ENCODE measurements at places on chromosomes 16 and 17.

GRCh38 chr17:22694362-22695227, 1002.3 kb downstream of the KCNJ18 start:
- no peaks in the 10 kb centered on the region for H3K27me3 ChIP-seq
- no peak overlapping the region for H3K4me3 ChIP-seq
- H3K36me3 ChIP-seq: no peaks in the 10 kb centered on the region
- no peak overlapping the region for H3K27ac ChIP-seq
- no peaks in the 10 kb centered on the region for H3K4me1 ChIP-seq

- H3K4me1 ChIP-seq: no peaks in the 10 kb centered on the region
- no peaks in the 10 kb centered on the region for H3K27me3 ChIP-seq
- DNase-seq: no peak
- H3K27ac ChIP-seq: no peak overlapping the region
Observed at GRCh38 chr16:49490321-49490705, 116.7 kb downstream of the C16orf78 start.

DNA sequence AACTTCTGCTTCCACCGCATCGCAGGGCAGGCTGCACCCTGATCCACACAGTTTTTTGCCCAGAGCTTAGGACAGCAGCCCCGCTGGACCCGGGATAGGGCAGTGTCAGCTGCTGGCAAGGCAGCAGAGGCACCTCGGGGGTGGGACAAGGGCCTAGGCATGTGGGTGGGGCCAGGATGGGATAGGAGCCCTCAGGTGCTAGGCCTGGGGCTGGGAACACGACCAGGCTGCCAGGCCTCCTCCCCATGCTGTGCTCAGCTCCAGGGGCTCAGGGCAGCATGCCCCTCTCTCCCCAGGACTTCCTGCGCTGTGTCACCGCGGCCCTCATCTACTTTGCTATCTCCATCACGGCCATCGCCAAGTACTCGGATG, 4.6 kb downstream of the CMTM3 start:
- peaks cover 9% of the 10 kb centered on the region for H3K4me1 ChIP-seq
- peaks cover 21% of the 10 kb centered on the region for H3K36me3 ChIP-seq
- DNase-seq: no peak
- no peak overlapping the region for H3K4me3 ChIP-seq
- no peaks in the 10 kb centered on the region for H3K27me3 ChIP-seq
- no peak overlapping the region for H3K27ac ChIP-seq

GRCh38 chr17:72139212-72139611, 18.4 kb downstream of the SOX9 start:
- H3K4me3 ChIP-seq: no peak overlapping the region
- DNase-seq: no peak
- H3K27ac ChIP-seq: no peak overlapping the region

DNA sequence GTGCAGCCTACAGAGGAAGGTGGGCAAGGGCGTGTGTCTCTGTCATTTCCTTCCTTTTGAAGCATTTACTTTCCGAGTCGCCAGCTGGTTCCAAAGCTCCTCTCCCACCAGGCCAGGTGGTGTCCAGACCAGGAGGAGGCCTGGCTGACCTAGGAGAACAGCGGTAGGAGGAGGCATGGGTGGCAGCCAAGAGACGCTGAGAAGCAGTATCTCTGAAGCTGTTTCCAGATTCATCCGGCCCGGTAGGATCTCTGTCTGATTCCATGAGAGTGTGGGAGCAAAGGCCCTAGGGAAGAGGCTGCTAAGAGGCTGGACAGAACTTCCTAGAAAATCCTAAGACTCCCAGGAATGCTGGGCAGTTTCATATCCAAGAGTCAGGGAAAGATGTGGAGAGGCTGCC, 20.3 kb downstream of the MEOX1 start:
- DNase-seq: no peak
- H3K27ac ChIP-seq: no peak overlapping the region
- no peak overlapping the region for H3K4me3 ChIP-seq
- H3K4me1 ChIP-seq: no peaks in the 10 kb centered on the region
- H3K36me3 ChIP-seq: no peaks in the 10 kb centered on the region
- H3K27me3 ChIP-seq: no peaks in the 10 kb centered on the region

DNA sequence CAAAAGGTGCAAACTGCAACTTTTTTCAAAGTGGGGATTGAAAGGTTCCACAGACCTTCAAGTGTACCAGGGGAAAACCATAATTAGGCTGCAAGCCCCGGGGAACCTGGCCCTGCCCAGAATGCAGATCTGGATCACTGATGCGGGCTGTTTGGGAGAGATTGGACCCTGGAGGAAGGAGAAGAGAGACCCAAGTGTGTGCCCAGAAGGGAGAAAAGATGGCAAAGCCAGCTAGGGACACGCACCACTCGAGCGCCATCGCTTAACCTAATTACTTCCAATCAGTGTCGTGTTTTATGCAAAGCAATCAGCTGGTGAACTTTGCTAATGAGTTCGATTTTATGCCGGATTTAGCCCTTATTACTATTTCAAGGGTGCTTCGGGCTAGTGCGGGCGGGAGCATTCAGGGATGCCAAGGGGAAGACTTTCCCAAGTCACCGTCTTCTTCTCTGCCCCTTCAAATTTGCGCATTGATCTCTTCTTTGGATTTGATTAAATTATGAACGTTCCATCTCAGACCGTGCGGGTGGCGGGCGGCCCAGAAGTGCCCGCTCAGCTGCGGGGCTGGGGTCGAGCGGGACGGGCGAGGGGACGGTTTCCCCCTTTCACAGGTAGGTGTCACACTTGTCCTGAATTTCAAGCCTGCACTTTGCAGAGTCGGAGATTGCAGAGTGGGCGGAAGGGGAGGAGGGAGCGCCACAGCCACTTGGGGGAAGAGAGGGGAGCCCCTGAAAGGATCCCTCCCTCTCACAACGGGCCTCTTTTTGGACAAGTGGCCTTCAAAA, 4.0 kb downstream of the IRX5 start:
- no peaks in the 10 kb centered on the region for H3K36me3 ChIP-seq
- H3K4me3 ChIP-seq: no peak overlapping the region
- no peak overlapping the region for H3K27ac ChIP-seq
- no peaks in the 10 kb centered on the region for H3K4me1 ChIP-seq

- no peak for DNase-seq
- H3K4me3 ChIP-seq: no peak overlapping the region
Observed at GRCh38 chr17:19460700-19461099, 49.7 kb downstream of the RNF112 start.

DNA sequence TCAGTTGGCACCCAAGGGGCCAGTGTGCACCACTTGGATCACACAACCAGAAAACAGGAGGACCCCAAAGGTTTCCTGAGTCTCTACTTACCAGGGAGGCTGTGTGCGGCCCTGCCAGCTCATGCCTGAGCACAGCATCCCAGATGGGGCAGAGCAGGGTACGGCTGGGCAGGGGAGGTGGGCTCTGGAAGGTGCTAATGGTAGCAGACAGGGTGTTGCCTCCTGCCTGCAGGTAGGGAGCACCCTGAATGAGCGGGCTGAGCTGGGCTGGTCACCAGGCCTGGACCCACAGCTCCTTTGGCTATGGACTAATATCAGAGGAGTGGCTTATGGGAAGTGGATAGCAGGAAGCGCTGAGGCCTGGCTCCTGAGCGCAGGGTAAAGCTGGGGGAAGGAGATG, 14.6 kb downstream of the RECQL5 start:
- peaks cover 5% of the 10 kb centered on the region for H3K4me1 ChIP-seq
- H3K36me3 ChIP-seq: peaks cover 3% of the 10 kb centered on the region
- H3K27me3 ChIP-seq: no peaks in the 10 kb centered on the region
- H3K4me3 ChIP-seq: no peak overlapping the region

DNA sequence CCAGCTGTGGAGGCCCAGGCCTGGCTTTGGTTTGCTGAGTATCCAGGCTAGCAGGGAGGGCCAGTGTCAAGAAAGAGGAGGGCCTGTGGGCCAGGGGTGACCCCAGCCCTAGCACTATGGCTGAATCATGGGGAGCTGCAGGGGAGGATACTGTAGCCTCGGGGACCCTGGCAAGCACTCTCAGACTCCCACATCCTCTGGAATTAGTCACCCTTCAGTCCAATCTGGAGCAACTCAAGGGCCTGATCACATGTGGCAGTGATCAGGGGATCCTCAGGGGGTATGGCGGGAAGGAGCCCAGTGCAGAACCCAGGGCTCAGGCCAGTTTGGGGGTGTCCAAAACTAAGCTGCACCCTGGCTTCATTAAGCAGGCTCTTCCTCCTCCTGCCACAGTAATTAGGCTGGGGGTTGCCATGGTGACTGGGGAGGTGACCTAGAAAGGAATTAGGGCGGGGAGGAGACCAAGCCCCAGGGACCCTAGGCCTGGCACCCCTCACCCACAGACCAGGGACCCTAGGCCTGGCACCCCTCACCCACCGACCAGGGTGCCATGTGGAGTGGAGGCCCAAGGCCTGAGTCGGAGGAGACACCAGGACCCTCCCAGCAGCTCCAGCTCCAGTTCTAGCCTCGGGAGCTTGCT, 5.8 kb downstream of the NLGN2 start:
- no peak overlapping the region for H3K27ac ChIP-seq
- H3K36me3 ChIP-seq: no peaks in the 10 kb centered on the region
- no peaks in the 10 kb centered on the region for H3K27me3 ChIP-seq
- no peaks in the 10 kb centered on the region for H3K4me1 ChIP-seq
- H3K4me3 ChIP-seq: no peak overlapping the region
- no peak for DNase-seq

GRCh38 chr16:8374586-8375231, 215.6 kb downstream of the TMEM114 start:
- H3K4me3 ChIP-seq: no peak overlapping the region
- H3K27ac ChIP-seq: no peak overlapping the region
- no peak for DNase-seq
- no peaks in the 10 kb centered on the region for H3K36me3 ChIP-seq
- H3K27me3 ChIP-seq: no peaks in the 10 kb centered on the region
- no peaks in the 10 kb centered on the region for H3K4me1 ChIP-seq

- no peaks in the 10 kb centered on the region for H3K4me1 ChIP-seq
- H3K36me3 ChIP-seq: no peaks in the 10 kb centered on the region
- H3K27me3 ChIP-seq: no peaks in the 10 kb centered on the region
- H3K4me3 ChIP-seq: no peak overlapping the region
- H3K27ac ChIP-seq: no peak overlapping the region
Observed at GRCh38 chr16:54405478-54405877, 118.9 kb upstream of the IRX3 start.

DNA sequence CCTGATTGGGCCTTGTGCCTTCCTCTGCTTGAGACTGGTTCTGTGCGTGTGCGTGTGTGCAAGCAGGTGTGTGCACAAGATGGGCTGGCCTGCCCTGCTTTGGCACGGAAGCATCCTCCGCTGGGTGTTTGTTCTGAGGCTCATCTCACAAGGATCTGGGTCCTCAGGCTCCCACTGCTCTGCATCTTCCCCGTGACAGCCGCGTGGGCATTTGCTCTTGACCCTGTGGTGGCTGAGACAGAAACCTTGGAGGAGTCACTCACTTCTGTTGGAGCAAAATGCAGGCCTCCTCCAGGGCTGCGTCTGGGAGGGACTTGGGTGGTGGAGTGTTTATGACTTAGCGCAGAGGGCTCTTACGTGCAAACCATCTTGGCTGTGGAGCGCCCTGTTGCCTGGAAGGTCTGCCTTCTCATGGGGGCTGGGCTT, 119.2 kb downstream of the RPTOR start:
- no peak overlapping the region for H3K4me3 ChIP-seq
- H3K27me3 ChIP-seq: no peaks in the 10 kb centered on the region
- no peaks in the 10 kb centered on the region for H3K36me3 ChIP-seq
- peaks cover 11% of the 10 kb centered on the region for H3K4me1 ChIP-seq
- no peak for DNase-seq

DNA sequence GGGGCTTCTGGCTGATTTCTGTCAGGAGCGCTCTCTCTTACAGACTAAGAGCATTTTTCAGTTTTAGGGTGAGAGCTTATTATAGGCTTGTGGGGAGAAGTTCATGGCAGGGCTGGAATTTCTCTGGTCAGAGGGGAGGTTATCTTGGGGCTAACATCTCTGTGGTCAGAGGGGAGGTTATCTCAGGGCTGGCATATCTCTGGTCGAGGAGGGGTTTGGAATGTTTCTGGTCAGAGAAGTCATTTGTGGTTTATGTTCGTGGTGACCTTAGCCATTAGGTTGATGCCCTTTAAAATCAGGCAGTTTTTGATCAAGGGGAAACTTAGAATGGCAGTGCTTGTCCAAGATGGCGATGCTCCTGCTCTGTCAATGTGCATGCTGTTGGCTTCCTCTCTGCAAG, 10.8 kb upstream of the USP31 start:
- no peaks in the 10 kb centered on the region for H3K4me1 ChIP-seq
- no peaks in the 10 kb centered on the region for H3K27me3 ChIP-seq
- no peak for DNase-seq

Data from GM12878 (cell line).